Activated CD4-positive, alpha-beta memory T cell treated with anti-CD3 and anti-CD28 coated beads for 36 hours (primary cell): ENCODE measurements at places on chromosomes 3 and 15. TPM values are rescaled to one million over a fixed set of nuclear protein-coding genes. Genes with fewer than 3 reads are reported as not detected.

GRCh38 chr3:113828600-113828999 is 10.0 kb upstream of the GRAMD1C start:
- H3K4me1 ChIP-seq: peaks cover 6% of the 10 kb centered on the region
- DNase-seq: no peak
- H3K27ac ChIP-seq: no peak overlapping the region
- no peak overlapping the region for H3K4me3 ChIP-seq

- no peaks in the 10 kb centered on the region for H3K27me3 ChIP-seq
- no peak for DNase-seq
- H3K4me1 ChIP-seq: no peaks in the 10 kb centered on the region
- H3K4me3 ChIP-seq: no peak overlapping the region
These were observed 80.1 kb downstream of the AQR start for GRCh38 chr15:34889476-34889875.

ANKUB1 gene
- total RNA-seq: not detected

RRP9 gene
- 35.4 TPM for total RNA-seq

DNA sequence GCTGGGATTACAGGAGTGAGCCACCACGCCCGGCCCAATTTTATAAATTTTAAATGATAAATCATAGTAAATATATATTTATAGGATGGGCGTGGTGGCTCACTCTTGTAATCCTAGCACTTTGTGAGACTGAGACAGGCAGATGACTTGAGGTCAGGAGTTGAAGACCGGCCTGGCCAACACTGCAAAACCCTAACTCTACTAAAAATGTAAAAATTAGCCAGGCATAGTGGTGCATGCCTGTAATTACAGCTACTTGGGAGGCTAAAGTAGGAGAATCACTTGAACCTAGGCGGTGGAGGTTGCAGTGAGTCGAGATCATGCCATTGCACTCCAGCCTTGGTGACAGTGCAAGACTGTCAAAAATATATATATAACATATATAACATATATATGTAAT is 26.4 kb downstream of the MFN1 start:
- no peak for DNase-seq
- H3K27ac ChIP-seq: no peak overlapping the region
- H3K36me3 ChIP-seq: peaks cover 24% of the 10 kb centered on the region

FYCO1 gene
- 14.0 TPM for total RNA-seq

- peaks cover 11% of the 10 kb centered on the region for H3K36me3 ChIP-seq
- H3K4me1 ChIP-seq: peaks cover 13% of the 10 kb centered on the region
- H3K27ac ChIP-seq: no peak overlapping the region
- no peak for DNase-seq
These were observed 89.7 kb downstream of the SCAPER start for GRCh38 chr15:76815421-76815820.

DNA sequence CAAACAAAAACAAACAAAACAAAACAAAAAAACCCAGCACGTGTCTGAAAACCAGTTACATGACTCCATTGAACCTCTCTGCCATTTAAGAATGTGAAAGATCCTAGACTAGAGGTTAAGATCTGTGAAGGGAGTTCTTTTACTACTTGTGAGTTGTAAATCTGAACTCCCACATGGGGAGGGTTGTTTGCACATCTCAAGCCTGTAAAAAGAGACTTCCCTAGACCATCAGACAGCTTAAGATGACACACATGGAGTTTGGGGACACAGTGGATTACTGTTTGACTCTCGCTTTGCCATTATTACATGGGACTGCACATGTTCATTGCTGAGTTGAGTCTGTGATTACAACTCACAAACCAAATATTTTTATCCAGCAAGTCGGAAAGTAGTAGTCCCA is 171.5 kb downstream of the SLC9A9 start:
- H3K4me3 ChIP-seq: no peak overlapping the region
- no peaks in the 10 kb centered on the region for H3K36me3 ChIP-seq
- H3K27ac ChIP-seq: no peak overlapping the region
- no peak for DNase-seq
- no peaks in the 10 kb centered on the region for H3K27me3 ChIP-seq

DNA sequence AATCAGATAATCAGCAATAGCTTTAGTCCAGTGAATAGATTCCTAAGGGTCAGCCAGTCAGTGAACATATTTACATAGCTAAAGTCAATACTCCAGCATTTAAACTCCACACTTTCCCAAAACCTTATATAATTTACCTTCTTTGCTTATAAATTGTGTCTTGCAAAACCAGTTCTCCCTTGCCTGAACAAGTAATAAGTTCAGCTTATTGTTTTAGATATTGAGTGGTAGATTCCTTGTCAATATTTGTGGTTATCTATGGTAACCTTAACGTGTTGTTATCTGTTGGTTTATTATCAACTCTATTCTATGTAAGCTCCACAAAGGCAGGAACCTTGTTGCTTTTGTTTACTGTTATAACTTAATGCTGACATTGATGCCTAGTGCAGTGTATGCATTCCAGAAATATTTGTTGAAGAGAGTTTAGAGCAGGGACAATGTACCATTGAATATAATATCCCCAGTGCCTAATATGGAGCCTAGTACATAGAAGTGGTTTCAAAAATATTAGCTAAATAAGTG is 24.0 kb downstream of the PLSCR5 start:
- H3K4me3 ChIP-seq: no peak overlapping the region
- no peak for DNase-seq
- no peaks in the 10 kb centered on the region for H3K36me3 ChIP-seq
- no peaks in the 10 kb centered on the region for H3K4me1 ChIP-seq

CNTN6 gene
- not detected for total RNA-seq

CTXN2 gene
- total RNA-seq: not detected

AQP9 gene
- 0.26 TPM for total RNA-seq

DNA sequence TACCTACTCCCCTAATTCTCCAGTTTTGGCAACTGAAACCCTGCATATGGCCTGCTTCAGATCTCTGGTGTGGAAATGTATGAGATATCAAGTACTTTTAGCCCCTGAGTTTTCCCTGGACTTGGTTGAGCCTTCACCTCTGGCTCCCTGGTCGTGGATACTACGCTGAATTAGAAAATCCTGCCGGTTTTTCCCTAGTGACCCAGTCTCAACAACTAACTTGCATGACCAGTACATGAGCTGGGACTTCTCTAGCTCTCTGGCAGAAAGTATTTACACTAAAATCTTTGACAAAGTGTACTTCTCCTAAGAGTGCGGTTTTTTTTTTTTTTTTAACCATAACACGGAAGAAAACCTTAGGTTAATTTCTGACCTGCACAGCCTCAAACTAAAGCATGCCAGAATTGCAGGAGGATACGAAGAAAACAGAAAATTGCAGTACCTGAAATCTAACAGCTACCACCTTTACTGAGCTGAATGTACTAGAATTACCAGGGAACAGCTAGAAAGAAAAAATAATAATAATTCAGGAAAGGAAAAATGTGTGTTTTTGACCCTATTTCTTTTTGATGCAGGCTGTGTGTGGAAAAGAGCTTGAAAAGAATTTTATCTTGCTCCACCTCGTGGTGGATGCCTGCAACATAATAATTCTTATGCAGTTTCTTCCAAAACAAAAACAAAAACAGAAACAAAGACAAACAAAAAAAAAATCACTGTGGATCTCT is 165.6 kb downstream of the GMNC start:
- H3K27ac ChIP-seq: no peak overlapping the region
- H3K27me3 ChIP-seq: peaks cover 24% of the 10 kb centered on the region
- no peaks in the 10 kb centered on the region for H3K36me3 ChIP-seq

DNA sequence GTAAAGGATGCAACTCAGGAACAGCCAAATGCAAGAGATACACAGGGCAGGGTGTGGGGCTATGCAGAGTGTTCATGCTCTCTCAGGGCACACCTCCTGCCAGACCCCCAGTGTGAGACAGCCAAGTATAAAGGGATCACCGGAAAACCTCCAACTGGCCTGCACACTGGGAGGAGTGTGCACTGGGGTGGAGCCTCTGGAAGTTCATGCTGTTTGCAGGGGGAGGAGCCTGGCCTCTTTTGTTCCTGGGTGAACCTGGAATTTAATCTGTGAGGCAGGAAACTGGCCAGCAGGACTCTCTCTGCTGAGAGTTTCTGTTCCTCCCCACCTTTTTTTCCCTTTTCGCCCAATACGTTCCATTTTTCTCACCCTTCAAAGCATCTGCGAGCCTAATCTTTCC is 204.1 kb downstream of the WNT5A start:
- no peaks in the 10 kb centered on the region for H3K36me3 ChIP-seq
- no peaks in the 10 kb centered on the region for H3K27me3 ChIP-seq
- no peak overlapping the region for H3K27ac ChIP-seq
- H3K4me1 ChIP-seq: no peaks in the 10 kb centered on the region
- DNase-seq: no peak

DNA sequence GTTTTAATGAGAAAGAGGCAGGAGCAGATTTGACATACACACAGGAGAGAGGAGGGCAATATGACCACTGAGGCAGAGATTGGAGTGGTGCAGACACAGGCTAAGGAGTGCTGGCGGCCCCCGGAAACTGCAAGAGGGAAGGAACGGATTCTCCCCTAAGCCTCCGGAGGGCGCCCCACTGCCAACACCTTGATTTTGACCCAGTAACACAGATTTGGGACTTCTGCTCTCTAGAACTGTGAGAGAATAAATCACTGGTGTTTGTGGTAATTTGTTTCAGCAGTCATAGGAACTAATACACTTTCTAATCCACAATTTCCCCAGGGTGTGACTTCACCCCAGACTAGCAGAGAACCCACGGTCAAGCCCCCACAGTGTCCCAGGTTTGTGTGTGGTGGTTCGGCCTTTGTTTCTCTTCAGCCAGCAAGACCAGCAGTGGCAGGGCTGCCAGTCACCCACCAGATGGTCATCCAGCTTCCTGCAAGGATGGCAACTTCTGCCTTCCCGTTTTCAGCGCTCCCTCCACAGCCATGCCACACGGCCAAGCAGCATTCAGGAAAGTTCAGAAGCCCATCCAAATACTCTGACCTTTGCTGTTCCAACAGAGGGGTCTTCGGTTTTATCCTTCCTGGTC is 23.6 kb upstream of the TSPAN3 start:
- no peaks in the 10 kb centered on the region for H3K36me3 ChIP-seq
- H3K27ac ChIP-seq: no peak overlapping the region
- H3K4me1 ChIP-seq: no peaks in the 10 kb centered on the region
- DNase-seq: peak; percentile 39
- H3K4me3 ChIP-seq: no peak overlapping the region

DNA sequence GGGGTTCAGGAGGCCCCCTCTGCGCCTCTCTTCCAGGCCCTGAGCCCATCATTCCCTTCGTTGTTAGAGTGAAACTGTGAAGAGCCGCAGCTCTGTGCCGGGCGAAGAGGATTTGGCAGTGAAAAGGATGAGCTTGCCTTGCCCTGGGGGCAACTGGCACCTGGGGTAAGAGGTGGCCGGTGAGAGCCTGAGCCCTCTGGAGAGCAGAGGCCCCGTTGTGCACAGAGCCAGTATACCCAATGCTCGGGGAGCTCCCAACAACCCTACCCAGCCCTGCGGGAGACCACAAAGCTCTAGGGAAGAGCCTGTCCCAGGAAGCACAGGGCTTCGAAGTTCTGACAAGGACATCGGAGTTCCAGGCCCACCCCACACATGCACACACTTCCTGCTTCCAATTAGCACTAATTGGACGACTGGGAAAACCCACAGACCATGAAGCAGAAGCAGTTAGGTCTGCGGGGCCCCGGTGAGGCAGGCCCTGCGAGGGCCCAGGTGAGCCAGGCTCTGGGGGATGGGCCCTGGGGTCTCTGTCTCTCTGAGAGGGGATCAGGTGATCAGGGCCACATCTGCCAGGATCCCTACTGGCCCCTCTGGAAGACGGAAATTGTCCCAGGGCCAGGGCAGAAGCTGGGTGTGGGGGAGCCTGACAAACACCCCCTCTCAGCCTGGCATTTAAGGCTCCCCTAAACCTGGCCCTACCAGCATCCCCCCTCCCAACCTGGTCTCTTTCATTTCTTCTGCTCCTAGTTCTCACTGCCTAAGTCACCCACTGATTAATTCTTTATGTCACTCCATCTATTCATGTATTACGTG is 27.9 kb upstream of the SFMBT1 start:
- peak overlapping the region; percentile 82 for H3K4me3 ChIP-seq
- peaks cover 12% of the 10 kb centered on the region for H3K4me1 ChIP-seq
- H3K36me3 ChIP-seq: no peaks in the 10 kb centered on the region
- peak overlapping the region; percentile 85 for H3K27ac ChIP-seq
- H3K27me3 ChIP-seq: no peaks in the 10 kb centered on the region

DNA sequence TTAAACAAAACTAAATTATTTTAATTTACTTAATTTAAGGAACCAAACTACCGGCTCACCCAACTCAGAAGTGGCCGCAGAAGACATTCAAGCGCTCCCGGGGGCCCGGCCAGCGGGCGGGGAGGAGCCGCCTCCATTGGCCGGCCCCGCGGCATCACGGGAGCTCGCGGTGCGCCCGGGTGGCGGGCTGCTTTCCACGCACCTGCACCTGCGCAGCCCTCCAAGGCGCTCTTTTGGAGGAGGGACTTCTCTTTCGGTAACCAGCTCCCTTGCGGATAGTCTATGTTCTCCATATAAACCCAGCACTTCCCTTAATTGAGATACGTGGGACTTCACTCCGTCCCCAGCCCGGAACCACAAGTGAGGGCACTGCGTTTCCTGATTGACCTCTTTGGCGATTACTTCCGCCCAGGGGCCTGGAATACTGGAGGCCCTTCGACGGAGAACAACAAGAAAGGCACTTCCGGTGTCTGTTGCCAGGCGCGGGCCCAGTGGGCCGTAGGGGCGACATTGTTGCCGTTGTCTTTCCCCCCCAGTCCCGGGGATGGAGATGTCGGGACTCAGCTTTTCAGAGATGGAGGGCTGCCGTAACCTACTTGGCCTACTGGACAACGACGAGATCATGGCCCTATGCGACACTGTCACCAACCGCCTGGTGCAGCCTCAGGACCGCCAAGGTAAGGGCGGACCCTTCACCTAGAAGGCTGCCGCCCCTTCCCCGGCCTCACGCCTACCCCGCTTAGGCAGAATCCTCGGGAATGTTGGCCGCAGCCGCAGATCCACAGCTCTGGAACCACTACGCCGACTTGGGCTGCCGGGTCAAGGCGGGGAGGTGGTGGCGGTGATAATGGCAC is at the start of gene C3orf38:
TSS of gene C3orf38 (plus strand) at position 451 of the 854 bp plus-strand sequence. CDS start at position 545, 94 bp downstream.
- peaks cover 15% of the 10 kb centered on the region for H3K36me3 ChIP-seq
- peak; percentile 84 for DNase-seq
- peaks cover 30% of the 10 kb centered on the region for H3K4me1 ChIP-seq
- H3K4me3 ChIP-seq: peak within 1 kb of the TSS; percentile 96

ARHGEF26 gene
- 0.24 TPM for total RNA-seq
